ENCODE measurements at places on chromosomes 12 and 14. TPM values are rescaled to one million over a fixed set of nuclear protein-coding genes. Genes with fewer than 3 reads are reported as not detected.
A peak's percentile ranks its signal among the peaks of the same experiment; 100 is the strongest.

DNA sequence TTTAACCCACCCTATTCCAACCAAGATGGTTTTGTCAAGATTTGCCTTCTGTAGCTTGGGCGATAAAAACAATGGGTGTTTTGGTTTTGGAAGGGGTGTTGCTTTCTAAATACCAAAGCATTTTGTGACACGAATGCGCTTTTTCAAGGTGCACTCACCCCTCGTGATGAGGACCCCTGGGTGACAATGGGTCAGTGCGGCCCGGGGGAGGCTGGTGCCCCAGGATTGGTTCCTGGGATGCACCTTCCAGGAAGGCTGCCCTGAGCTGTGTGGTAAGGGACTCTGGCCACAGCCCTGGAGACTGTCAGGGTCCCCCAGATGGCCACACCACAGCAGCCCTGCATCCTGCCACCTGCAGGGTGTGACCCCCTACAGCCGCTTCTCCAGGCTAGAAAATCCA, 180.6 kb upstream of the MYL2 start:
- no peak for DNase-seq

Gene RNU4-1
- 5,230 TPM for total RNA-seq

GRCh38 chr12:121770388-121770787, 23.1 kb downstream of the RHOF start:
- peak; percentile 28 for DNase-seq

- DNase-seq, result peak; percentile 65
Measured at GRCh38 chr12:5201554-5202218, 158.0 kb downstream of the KCNA5 start.

GRCh38 chr12:96670334-96670899, 181.0 kb downstream of the CFAP54 start:
- no peak for DNase-seq

DNA sequence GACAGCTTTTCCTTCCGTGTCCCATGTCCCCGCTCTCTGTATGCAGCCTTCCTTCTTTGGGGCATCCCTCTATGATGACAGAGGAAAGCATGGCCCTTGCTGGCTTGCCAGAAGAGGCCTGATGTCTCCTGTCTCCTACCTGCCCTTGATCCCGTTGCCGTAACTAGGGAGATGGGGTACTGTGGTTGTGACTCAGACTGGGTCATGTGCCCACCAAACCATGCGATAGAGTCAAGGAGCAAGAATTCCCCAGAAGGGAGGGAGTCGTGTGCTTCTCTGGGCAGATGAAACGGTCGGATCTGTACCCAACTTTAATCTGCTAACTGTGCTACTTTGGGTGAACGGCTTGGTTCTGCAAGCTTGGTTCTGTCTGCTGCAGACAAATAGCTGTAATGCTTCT, 99.1 kb upstream of the DYNC1H1 start:
- DNase-seq, result no peak

Gene LRRK2
- total RNA-seq, result 11.2 TPM

Measured in right cardiac atrium (tissue), 5 donors.